Activated T-helper 1 cell treated with Interleukin-2 at 50 U/mL for 16 hours (primary cell): ENCODE measurements at places on chromosomes 2 and 18.
A peak's percentile ranks its signal among the peaks of the same experiment; 100 is the strongest.

GRCh38 chr2:240564561-240565332 is 3.5 kb upstream of the RNPEPL1 start:
- no peak for DNase-seq

- DNase-seq: no peak
These were observed 57.3 kb downstream of the NRP2 start for GRCh38 chr2:205739620-205740019.

- no peak for DNase-seq
These were observed 24.7 kb downstream of the PKDCC start for GRCh38 chr2:42072349-42073118.

GRCh38 chr18:37364237-37364636 is 201.4 kb downstream of the CELF4 start:
- no peak for DNase-seq

DNA sequence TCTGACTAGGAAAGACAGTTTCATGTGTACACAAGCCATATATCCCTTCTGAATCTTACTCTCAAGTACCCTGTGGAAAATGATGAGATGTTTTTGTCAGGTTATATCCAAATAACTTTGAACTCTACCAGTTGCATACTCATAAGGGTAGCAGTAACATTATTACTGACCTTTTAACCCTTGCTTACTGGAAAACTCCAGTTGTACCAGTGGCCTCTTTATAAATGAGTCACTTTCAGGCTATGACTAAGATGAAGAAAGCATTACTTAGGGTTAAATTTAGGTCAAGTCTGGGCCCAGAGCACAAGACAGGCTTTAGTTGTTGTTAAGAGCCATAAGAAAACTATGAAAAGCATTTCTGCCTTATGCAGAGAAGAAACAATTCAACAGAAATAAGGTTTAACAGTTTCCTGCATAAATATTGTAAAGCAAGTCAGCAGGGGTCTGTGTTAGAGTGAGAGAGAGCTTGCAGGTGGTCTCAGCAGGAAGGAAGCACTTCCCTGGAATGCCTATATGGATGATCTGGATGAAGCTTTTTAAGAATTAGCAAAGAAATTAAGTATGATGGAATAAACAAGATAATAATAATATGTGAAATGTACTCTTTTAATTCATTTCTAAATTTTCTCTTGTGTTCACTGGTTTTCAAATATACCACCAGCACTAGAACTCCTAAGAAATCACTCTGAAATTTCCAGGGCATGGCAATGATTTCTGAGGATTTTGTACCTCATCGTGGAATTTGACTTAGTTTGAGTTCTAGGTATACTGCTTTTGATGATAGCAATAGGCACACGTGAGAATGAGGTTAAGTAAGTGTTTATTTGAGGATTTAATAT is 126.6 kb downstream of the UBE2E3 start:
- DNase-seq: no peak

DNA sequence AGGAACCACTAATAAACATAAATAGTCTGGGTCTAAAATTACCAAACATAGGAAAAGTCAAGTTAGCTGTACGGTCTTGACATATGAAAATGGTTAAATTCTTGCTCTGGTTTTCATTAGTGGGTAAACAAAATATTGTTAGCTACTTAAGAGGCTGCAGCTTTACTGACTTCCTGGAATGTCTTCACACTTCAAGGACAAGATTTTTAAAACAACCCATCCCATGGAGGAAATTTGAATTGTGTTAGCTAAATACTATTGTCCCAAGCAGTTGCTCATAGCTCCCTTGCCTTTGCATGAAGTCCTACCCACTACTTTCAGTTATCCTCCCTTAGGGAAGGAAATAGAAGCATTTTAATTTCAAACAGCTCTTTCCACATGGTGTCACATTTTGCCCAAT is 128.5 kb downstream of the EPHA4 start:
- no peak for DNase-seq

DNA sequence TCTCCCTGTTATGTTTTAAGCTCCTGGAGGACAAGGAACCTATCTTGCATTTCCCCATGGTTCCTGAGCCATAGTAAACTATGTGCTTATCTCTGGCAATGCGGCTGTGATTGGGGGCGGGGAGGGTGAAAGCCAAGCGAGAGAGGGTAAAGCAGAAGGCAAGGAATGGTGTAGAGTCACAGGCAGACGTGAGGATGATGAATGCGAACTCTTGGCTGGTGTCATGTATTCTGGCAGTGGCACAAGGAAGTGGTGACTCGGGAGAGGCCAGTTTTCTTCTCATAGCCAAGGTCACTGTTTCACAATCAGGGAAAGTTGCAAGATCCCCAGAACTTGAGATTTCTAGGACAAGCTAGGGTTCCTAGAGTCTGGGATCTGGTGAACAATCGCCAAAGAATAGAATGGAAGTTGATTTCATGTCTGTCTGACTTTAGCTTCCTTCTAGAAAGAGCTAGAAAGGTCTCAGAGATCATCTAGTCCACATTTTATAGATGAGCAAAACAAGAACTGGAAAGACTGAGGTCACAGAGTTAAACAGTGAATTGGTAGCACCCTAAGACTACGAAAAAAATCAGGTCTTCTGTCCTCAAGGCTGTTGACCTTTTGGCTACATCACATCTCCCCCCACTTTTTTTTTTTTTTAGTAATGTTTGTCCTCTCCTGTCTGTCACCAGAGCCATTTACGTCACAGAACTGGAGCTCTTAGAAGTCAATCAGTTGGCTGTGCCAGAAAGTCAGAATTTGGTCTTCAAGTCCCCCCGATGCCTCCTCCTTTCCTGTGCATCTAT is 137.0 kb downstream of the BCL11A start:
- no peak for DNase-seq

DNA sequence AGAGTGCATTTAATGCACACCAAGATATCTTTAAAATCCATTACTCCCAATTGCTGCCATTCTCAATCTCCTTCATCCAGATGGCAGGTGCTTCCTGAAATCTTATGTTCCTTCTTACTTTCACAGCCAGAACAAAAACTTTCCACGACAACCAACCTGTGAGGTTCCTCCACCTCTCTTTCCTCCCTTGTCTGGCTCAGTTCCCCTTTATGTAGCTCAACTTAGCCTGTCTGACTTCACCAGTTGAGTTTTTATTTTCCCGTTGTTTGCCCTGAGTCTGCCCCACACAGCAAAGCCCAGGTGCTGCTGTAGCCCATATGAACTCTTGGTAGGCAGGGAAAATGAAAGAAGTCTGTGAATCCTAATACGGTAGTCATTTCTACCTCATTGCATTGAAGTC is 112.5 kb downstream of the MREG start:
- DNase-seq: no peak

GRCh38 chr2:226730481-226730880 is 69.1 kb downstream of the IRS1 start:
- DNase-seq: no peak

DNA sequence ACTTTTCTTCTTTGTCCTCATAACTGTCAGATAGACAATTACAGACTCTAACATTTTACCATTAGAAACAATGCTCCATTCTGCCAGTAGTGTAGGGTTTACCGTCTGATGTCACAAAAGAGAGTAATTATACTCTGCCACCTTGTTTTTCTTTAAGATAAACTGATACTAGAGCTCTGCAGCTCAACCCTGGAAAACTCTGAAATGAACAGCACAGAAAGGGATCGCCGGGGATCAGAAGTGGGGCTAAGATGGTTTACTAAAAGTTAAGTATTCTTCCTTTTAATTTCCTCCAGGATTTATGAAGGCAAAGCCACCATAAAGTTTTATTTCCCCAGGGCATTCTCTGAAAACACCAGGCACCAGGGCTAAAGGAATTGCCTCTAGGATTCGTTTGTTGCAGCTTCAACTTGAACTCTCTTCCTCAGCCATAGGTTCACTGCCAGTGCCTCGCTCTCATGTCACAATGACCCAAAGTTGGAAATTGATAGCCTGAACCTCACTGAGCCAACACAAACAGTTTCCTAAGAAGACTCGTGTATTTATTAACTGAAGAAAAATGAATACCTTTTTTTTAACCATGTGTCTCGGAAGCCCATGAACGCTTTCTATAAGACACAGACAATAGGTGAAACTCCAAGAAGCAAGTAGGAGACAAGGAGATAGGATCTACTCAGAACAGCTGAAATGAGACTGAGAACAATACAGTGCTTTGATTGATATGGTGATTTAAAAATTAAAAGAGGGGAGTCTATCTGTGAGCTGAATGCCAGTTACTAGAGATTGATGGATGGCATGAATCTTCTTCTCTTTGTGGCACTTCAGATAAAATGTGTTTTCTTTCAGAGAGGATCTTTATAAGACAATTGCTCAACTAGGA is 121.5 kb upstream of the SPATS2L start:
- no peak for DNase-seq

- no peak for DNase-seq
These were observed 663 bp downstream of the RHBDD1 start for GRCh38 chr2:226836548-226836885.

- no peak for DNase-seq
These were observed 505 bp downstream of the FOXI3 start for GRCh38 chr2:88451811-88452564.

GRCh38 chr2:9256147-9256546 is 49.5 kb downstream of the ASAP2 start:
- no peak for DNase-seq

DNA sequence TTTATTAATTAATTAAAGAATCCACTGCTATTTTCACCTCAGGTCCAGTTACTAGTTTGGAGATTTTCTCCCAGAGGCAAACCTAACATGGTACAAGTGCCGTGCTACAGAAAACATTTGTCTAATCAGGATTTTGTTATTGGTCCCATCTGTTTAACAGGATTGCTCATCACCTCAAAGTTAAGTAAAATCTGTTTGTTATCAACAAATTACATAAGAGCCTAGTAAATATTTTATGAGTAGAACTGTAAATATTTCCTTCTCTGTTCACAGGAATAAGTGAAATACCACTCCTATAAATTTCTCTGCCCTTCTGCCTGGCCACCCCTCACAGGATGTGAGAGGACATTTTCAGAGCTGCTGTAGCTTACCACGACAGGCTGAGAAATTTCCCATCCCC is 200.2 kb downstream of the RAD51AP2 start:
- DNase-seq: no peak

GRCh38 chr2:165686800-165687199 is 107.2 kb downstream of the GALNT3 start:
- no peak for DNase-seq

DNA sequence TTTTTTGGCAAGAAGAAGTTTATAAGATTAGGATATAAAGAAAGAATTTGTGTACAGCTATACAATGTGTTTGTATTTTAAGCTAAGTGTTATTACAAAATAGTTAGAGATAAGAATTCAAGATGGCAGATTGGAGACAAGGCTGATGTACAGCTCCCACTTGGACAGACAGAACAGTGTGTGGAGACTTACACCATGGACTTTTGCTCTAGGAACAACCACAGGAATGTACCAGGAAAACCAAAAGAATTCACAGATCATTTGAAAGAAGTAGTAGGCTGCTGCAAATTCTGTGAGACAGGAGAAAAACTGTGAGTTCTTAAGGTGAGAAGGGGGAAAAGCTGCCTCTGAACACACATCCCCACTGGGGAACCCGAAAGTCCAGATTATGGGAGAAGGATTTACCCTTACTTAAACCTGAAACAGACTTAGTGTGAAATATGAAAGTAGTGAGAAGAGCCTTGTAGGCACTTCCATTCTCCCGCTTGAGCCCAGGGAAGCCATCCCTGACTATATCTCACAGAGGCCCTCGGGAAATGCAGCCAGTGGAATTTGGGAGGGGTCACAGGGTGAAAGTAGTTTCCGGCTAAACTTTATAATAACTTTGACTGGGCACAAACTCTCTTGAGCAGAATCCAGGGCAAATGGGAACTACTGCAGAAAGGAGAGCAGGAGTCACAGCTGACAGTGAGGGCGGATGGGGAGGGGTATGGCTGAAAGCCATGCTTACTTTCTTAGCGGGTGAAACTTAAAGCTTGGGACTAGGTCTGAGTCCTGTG is 11.6 kb upstream of the RPRD1A start:
- DNase-seq: no peak

GRCh38 chr18:56066524-56067213 is 478.7 kb upstream of the TCF4 start:
- DNase-seq: no peak

DNA sequence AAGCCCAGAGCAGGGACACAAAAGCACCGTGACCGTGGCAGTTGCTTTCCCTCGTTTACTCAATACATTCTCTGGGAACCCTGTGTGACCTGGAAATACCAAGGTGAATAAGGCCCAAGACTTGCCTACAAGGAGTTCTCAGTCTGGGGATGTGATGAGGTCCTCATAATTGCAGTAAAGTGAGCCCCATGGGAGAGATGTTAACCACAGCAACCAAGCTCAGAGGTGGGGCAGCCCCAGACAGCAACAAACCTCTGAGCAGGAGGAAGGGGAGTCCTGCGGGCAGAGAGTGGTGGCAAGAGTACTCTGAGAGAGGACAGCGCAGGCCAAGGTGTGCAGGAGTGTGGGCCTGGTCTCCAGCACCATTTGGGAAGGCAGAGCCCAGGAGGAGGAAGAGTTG is 91.6 kb downstream of the TTC32 start:
- no peak for DNase-seq

DNA sequence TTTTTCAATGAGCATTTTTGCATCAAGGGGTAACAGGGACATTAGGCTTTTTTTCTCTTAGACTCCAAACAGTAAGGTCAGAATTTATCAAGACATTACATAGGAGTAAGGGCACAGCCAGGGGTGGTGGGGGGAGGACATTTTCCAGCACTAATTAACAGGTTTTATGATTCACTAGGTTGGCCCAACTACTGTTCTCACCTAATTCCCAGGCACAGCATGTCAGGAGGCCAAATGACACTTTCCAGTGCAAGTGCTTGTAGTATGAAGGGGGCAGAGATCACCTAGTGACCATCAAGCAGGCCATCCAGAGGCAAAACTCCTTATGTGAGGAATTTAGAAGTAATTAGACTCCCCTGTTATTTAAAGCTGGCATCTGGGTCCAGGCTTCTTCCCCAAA is 3.9 kb upstream of the MBD2 start:
- DNase-seq: no peak

DNA sequence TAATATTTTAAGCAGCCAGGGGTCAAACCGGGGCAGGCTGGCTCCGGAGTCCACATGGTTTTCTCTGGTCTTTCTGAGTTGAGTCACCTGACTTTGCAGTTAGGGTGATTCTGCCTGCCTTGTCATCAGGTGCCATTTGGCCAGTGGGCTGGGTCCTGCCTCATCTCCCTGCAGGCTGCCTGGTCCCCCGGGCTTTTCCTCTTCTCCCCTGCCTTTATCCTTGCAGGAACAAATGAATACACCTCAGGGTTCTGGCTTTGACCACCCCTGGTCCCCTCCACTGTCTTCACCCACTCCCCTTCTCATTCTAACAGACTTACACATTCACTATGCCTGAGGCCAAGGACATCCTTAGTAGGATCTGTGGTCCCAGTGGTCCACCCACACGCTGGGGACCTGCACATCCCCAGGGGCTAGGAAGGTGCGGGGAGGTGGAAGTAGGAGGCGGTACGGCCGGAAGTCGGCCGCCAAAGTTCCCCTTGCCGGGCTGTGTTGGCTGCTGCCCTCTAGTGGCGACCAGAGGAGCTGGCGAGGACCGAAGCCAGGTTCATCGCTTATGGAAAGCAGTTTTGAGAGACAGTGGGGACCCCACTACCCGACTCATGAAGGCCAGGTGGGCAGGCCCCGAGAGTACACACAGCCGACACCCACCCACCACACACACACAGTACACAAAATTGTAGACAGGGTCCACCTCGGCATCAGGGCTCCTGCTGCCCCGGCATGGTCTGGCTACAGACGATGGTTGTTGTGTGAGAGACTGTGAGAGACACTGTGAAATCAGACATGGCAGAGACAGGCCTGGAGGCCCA is 6.3 kb upstream of the TEX261 start:
- DNase-seq: peak; percentile 69

- no peak for DNase-seq
These were observed 18.9 kb downstream of the SMAD7 start for GRCh38 chr18:48931680-48932461.

GRCh38 chr2:95058466-95058988 is 33.0 kb downstream of the MAL start:
- DNase-seq: no peak
